Activated T-cell treated with anti-CD3 and anti-CD28 coated beads, Interleukin-2, amount 50 U/mL, for 72 hours (primary cell): ENCODE measurements at places on chromosomes 1 and 21. TPM values are rescaled to one million over a fixed set of nuclear protein-coding genes. Genes with fewer than 3 reads are reported as not detected.

Gene FMO4
- total RNA-seq, result 2.3 TPM

Gene ESRRG
- total RNA-seq, result not detected

Gene RNU1-4
- total RNA-seq, result 1,100 TPM

Gene FCRL6
- 0.16 TPM for total RNA-seq

Gene PSMB4
- total RNA-seq, result 297 TPM

Gene SPRR2A
- total RNA-seq, result not detected

Gene CLDN17
- total RNA-seq, result not detected

Gene SELL
- total RNA-seq, result 331 TPM

Gene L1TD1
- not detected for total RNA-seq

Gene LIPI
- not detected for total RNA-seq

Gene CTH
- 39.4 TPM for total RNA-seq

DNA sequence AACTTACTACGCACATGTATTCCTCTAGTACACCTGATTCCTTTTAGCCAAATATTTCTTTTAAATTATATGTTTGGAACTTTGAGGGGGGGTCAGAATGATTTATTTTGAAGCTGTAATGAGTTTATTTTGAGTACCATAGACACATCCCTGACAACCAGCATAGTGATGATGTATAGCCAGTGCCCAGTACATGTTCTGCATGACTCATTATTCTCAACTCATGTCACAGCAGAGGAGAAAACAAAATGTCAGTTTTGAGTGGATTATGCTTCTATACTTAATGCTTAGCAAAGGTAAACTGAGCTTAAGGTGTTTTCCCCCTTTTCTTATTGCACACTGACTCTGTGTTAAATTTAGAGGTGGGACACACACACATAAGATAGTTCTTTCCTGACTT is 22.4 kb upstream of the LEPR start:
- H3K27me3 ChIP-seq, result no peaks in the 10 kb centered on the region
- no peaks in the 10 kb centered on the region for H3K36me3 ChIP-seq
- H3K27ac ChIP-seq, result no peak overlapping the region
- H3K4me1 ChIP-seq, result peaks cover 46% of the 10 kb centered on the region
- no peak for DNase-seq

- H3K27ac ChIP-seq, result no peak overlapping the region
- H3K36me3 ChIP-seq, result peaks cover 5% of the 10 kb centered on the region
- DNase-seq, result no peak
- peaks cover 34% of the 10 kb centered on the region for H3K4me1 ChIP-seq
These were observed 6.0 kb upstream of the SF3A3 start for GRCh38 chr1:37995751-37996345.

DNA sequence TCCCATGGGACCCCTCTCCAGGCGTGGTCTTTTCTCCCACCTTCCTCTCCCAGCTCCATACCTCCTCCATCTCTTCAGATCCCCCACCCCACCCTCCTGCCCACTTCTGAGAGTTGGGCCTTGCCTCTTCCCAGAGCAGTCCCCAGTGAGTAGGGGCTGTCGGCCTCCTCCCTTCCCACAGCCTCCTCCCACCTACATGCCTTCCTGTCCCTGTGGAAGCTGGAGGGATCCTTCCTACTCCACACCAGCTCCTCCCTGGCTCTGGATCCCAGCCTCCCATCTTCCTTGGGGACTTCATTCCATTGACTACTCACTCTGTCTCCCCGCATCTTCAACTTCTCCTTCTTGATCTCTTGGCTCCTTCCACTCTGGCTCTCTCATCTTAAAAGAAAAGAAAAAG is 24.9 kb downstream of the KCNQ4 start:
- DNase-seq, result no peak
- no peak overlapping the region for H3K27ac ChIP-seq

DNA sequence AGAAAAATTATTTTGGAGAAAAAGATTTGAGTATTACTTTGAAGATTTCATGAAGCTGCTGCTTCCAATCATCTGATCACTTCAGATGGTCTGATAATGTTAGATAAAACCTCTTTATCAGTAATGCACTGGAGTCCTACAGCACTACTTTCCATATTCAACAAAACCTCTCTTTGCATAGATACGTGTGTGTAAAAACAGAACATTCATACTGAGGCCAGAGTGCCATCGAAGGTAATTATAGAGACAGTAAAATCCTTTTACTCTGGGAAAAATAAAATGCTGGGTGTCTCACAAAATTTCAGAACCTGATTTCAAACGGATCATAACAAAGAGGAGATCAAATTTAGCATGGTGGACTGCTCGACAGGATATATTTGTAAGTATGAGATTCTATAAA is at the start of gene RGS13:
Gene RGS13 (plus strand): TSS at position 209 of the 400 bp plus-strand sequence. CDS start 8,188 bp downstream, outside the sequence.
- H3K27ac ChIP-seq, result no peak within 1 kb of the TSS
- H3K27me3 ChIP-seq, result peaks cover 31% of the 10 kb centered on the region
- no peak for DNase-seq
- H3K4me1 ChIP-seq, result no peaks in the 10 kb centered on the region

DNA sequence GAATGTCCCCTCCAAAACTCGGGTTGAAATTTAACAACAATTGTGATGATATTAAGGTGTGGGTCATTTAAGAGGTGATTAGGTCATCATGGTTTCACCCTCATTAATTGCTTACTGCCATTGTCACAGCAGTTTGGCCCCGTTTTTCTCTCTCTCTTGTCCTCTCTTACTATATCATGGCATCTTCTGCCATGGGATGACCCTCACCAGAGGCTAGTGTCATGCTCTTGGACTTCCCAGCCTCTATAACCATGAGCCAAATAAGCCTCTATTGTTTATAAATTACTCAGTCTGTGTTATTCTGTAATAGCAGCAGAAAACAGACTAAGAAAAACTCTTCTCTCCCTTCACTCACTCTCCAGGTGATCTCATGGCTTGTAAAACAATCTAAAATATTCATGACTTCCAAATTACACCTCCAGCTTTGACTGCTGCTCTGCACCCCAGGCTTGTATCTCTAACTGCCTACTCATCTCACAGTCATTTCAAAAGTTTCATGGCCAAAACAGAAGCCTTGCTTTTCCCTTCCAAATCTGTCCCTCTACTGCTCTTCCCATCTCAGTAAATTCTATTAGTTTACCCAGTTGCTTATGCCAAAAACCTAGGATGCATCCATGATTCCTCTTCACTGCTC is 9.4 kb upstream of the FAM76A start:
- H3K4me1 ChIP-seq, result no peaks in the 10 kb centered on the region
- peaks cover 10% of the 10 kb centered on the region for H3K36me3 ChIP-seq
- H3K4me3 ChIP-seq, result no peak overlapping the region
- DNase-seq, result no peak

GRCh38 chr21:20999659-21000058 is 1.4 kb downstream of the NCAM2 start:
- no peaks in the 10 kb centered on the region for H3K4me1 ChIP-seq
- peaks cover 17% of the 10 kb centered on the region for H3K27me3 ChIP-seq
- H3K4me3 ChIP-seq, result no peak overlapping the region
- H3K27ac ChIP-seq, result no peak overlapping the region
- peak; percentile 23 for DNase-seq

- no peak for DNase-seq
- no peak overlapping the region for H3K4me3 ChIP-seq
- no peak overlapping the region for H3K27ac ChIP-seq
- H3K27me3 ChIP-seq, result peaks cover 40% of the 10 kb centered on the region
- peaks cover 30% of the 10 kb centered on the region for H3K4me1 ChIP-seq
- no peaks in the 10 kb centered on the region for H3K36me3 ChIP-seq
These were observed 11.2 kb downstream of the PADI1 start for GRCh38 chr1:17216078-17216477.

GRCh38 chr1:213947200-213947801 is 40.5 kb upstream of the PROX1 start:
- DNase-seq, result no peak
- no peak overlapping the region for H3K27ac ChIP-seq
- H3K27me3 ChIP-seq, result peaks cover 7% of the 10 kb centered on the region
- H3K4me1 ChIP-seq, result no peaks in the 10 kb centered on the region
- H3K4me3 ChIP-seq, result no peak overlapping the region

- no peak overlapping the region for H3K27ac ChIP-seq
- H3K27me3 ChIP-seq, result peaks cover 7% of the 10 kb centered on the region
- peaks cover 13% of the 10 kb centered on the region for H3K4me1 ChIP-seq
- H3K36me3 ChIP-seq, result no peaks in the 10 kb centered on the region
- H3K4me3 ChIP-seq, result no peak overlapping the region
These were observed 180.8 kb upstream of the CAMK1G start for GRCh38 chr1:209402697-209403096.

DNA sequence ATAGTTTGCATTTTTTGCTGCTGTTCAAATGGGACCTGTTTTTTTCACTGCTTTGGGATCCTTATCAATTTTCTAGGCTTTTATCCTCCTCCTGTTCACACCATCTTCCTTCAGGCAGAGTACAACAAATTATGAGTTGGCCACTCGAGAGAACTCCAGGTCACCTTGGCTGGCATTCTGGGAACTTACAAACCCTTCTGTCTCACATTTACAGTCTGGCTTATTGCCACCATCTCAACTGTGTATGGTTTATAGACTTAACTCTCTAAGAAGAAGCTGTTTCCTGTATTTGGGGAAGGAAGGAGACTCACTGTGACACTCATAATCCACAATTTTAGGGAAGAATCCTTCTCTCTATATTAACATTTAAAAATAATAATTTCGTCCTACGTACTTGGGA is 5.4 kb upstream of the ZNF691 start:
- H3K4me3 ChIP-seq, result no peak overlapping the region
- no peak overlapping the region for H3K27ac ChIP-seq
- no peaks in the 10 kb centered on the region for H3K27me3 ChIP-seq
- DNase-seq, result no peak

DNA sequence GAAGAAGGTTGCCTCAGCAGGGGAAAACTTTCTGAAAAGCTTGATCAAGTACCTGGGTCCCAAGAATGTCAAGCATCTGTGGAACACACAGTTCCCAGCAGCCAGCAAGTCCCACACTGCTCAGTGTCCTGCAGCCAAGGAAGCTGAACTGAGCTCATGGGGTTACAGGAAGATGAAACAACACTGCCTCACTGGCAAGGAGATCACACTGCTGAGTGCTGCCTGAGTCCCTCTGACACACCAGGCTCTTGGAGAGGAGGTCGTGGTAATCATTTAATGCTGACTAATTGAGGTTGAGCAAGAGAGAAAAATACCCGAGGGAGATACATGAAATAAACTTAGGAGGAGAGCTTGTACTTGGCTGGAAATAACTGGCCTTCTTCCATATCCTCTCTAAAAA is 75.2 kb downstream of the MPZL1 start:
- H3K27me3 ChIP-seq, result no peaks in the 10 kb centered on the region
- H3K4me1 ChIP-seq, result peaks cover 10% of the 10 kb centered on the region
- H3K36me3 ChIP-seq, result no peaks in the 10 kb centered on the region
- no peak for DNase-seq
- no peak overlapping the region for H3K4me3 ChIP-seq

DNA sequence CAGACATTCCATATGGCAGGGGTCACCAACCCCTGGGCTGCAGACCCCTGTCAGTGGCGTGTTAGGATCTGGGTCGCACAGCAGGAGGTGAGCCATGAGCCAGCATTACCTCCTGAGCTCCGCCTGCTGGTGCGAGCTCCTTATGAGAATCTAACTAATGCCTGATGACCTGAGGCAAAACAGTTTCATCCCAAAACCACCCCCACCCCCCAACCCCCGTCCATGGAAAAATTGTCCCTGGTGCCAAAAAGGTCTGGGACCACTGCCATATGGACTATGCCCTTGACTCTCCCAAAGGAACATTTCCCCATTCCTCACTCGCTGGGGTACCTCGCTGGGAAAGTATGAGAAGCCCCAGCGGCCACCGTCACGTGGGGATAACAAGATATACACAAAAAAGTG is 6.4 kb upstream of the CPT2 start:
- peaks cover 13% of the 10 kb centered on the region for H3K27me3 ChIP-seq
- no peak overlapping the region for H3K4me3 ChIP-seq
- H3K4me1 ChIP-seq, result peaks cover 3% of the 10 kb centered on the region
- H3K27ac ChIP-seq, result no peak overlapping the region
- H3K36me3 ChIP-seq, result no peaks in the 10 kb centered on the region

GRCh38 chr1:185487936-185488335 is 170.9 kb upstream of the IVNS1ABP start:
- H3K4me3 ChIP-seq, result no peak overlapping the region
- DNase-seq, result no peak
- H3K36me3 ChIP-seq, result no peaks in the 10 kb centered on the region
- H3K4me1 ChIP-seq, result no peaks in the 10 kb centered on the region
- no peaks in the 10 kb centered on the region for H3K27me3 ChIP-seq
